Cortex of kidney (tissue), 1 donor: ENCODE measurements at places on chromosomes 3 and 15.

DNA sequence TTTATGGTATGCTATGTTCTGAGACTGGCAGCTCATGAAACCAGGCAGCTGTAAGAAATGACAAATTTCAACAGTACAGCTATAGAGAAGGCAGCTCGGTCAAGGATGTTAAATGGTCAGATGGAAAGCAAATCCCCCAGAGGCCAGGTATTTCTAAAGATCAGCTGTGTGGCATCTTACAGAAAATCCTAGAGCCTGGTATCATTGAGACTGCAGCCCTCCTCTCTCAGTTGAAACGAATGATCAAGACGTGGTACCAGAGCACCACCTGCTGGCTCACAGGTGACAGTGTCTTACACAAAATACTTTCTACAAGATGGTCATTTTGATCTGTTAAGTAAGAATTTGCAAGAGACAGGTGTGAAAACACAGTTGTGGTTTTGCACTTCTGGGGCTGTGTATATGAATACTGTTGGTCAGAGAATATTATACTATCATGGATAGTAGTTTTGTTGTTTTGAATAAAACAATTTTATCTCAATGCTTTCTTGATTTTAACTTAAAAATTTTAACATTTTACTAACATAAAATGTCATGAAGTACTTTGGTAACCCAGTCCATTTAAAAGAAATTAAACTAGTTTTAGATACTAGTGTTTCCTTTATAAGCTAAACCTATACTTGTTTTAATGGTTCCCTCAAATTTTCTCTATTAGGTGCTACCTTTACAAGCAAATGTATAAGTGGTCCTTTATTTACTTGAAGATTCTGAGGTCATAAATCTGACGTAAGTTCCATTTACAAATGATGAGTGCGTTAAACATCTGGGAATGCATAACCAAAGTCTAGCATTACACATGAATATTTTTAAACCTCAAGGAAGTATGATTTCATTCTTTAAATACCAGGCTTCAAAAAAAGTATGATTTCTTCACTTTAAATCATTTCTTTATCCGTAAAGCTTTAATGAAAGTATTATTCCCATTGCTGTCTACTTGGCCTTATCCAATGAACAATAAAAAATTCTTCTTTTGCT is 121.8 kb downstream of the PDZRN3 start:
- DNase-seq: no peak

GRCh38 chr15:25208735-25209134 is 230.1 kb downstream of the UBE3A start:
- no peak for DNase-seq

DNA sequence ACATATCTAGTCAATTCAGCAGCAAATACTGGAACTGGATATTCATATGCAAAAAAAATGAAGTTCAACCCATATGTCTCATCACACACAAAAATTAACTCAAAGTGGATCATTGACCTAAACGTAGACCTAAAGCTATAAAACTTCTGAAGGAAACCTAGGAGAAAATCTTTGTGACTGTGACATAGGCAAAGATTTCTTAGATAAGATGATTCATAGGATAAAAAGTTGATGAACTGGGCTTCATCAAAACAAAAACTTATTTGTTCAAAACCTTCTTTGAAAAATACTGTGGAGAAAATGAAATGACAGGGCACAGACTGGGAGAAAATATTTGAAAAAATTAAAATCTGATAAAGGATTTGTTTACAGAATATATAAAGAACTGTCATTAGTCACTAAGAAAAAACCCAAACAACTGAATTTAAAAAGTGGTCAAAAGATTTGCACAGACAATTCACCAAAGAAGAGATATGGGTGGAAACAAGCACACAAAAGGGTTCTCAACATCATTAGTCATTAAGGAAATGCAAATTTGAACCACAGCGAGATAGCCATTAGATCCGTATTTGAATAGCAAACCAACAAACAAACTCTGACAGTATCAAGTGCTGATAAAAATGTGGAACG is 62.8 kb downstream of the ITGB5 start:
- no peak for DNase-seq

DNA sequence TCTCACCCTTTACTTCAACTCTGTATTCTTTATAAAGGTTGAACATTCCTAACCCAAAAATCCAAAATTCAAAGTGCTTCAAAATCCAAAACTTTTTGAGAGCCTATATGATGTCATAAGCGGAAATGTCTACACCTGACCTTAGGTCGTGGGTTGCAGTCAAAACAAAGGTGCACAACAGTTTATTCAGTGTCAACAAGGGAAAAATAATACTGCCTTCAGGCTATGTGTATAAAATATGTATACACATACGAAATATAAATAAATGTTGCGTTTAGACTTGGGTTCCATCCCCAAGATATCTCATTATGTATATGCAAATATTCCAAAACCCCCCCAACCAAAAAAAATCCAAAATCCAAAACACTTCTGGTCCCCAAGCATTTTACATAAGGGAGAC is 90.9 kb downstream of the STAG1 start:
- DNase-seq: no peak

DNA sequence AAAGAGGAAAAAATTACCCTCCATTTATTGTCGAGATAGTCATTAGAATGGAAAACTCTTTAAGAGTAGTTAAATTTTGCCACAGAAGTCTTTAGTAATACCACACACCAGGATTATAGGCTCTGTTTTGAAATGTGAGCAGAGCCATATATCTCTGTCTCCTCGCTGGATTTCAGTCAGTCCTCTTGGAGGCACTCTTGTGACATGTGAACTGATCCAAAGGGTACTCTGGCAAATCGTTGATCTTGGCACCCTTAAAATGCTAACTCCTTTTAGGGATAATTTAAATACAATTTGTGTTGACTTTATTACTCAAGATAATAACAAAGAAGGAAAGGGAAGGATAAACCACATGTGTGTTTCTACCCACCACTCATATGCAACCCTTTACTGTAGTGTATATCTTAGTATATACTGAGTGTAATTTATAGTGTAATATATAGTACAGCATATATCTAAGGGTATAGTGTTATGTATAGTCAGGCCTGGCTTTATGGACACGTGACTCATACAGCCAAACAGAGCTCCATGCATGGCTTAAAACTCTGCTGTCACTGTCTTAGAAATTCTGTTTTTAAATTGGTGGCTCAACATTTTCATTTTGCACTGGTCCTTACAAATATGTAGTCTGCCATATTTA is 12.3 kb upstream of the KPNA4 start:
- DNase-seq: no peak

DNA sequence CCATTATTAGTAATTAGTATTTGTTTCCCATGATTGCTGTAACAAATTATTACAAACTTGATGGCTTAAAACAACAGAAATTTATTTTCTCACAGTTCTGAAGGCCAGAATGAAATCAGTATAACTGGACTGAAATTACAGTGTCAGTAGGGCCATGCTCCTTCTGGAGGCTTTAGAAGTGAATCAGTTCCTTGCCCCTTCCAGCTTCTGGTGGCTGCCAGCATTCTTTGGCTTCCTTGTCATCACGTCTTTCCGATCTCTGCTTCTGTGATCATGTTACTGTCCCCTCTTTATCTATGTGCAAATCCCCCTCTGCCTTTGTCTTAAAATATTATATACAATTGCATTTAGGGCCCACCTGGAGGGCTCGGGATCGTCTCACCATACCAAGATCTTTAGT is 92.0 kb downstream of the FOXB1 start:
- no peak for DNase-seq

DNA sequence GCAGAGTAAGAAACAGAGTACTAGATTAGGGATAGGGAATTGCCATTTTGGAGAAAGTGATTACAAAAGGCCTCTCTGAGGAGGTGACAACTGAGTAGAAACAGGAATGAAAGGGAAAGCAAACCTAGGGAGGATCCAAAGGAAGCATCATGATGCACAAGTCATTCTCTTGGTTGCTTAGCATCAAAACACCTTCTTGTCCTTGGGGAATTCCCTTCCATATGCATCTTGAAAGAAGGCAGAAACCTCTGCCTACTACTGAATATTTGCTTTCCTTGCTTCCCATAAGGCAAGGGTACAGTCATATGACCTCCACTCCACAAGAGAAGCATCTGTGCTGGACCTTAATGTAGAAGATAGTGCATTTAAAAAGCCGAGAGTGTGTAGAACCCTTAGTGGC is 24.1 kb downstream of the GABPB1 start:
- DNase-seq: no peak

- no peak for DNase-seq
Observed at GRCh38 chr3:177731644-177732268, 534.5 kb upstream of the TBL1XR1 start.

GRCh38 chr15:51382787-51383186 is 41.3 kb downstream of the GLDN start:
- DNase-seq: no peak

- DNase-seq: no peak
Observed at GRCh38 chr15:91884606-91885005, 31.1 kb downstream of the SLCO3A1 start.

DNA sequence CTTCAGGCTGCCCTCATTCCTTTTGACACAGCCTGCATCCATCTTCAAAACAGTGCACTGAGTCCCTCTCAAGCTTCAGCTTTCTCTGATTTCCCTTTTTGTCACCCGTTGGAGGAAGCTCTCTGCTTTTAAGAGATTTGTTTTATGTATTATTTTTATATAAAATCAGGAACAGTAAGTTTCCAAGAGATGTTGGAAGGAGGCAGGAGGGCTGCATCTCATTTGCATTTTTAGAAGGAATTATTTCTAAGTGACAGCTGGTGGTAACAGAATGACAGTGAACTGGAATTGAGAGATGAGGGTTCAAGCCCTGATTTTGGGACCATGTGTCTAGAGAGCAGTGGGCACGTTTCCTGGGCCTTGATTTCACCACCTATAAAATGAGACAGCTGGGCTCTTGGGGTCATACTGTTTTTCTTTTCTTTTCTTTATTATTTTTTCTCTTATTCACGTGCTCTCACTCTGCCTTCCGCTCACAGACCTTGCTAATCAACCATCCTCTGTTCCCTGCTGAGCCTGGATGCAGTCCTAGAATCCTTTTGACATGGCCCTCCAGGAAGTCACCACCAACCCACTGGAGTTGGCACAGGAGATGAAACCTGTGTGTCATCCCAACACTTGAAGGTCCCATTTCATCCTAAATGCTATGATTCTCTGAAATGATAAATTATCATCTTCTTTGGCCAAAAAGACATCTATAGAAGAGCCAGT is 148.6 kb downstream of the CACNA2D3 start:
- no peak for DNase-seq
